ENCODE measurements at places on chromosomes 1 and 21.
A peak's percentile ranks its signal among the peaks of the same experiment; 100 is the strongest.

DNA sequence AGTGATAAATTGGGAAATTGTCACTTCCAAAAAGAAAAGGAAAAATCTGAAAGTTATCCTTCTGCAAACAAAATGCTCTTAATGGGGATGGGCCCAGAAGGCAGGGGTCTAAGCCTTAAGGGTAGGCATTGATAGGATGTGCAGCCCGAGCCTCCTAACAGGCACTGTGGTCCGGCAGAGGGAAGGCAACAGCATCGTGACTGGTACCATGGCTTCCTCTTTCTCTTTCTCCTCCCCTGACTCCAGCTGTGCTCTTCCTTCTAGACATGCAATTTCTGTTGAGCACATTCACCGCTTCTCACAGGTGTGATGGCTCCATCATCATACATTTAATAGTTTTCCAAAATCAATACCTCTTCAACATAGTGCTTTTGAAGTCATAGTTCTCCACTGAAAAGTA, 91.5 kb downstream of the SELENOF start:
- no peak for DNase-seq

- no peak for DNase-seq
These were observed 145.6 kb downstream of the NFIA start for GRCh38 chr1:61227857-61228550.

DNA sequence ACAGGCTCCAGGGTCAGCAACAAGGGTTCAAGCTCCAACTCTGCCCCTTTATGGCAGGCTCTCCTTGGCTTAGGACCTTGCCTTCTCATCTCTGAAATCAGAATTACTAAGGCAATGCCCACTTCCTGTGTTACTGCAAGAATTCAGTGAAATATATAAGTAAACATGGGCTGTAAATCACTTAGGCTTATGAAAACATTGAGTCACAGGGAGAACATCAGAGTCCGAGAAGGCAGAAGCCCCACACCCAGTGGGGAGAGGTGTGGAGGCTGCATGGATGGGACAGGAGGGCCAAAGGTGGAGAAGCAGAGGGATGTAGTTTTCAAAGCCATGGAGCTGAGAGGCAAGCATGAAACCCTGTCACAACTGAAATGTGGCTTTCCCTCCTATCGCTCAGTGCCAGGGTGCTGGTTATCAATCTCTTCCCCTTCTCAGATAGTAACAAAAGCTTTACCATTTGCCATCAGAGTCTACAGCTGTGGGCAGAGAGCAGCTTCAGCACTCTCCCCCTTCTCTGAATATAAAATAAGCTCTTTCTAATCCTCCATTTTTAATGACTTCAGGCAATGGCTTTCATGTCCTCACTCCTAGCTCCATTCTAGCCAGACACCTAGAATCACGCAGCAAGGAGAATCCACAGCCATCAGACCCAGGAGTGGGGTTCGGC, 3.4 kb downstream of the RGS8 start:
- no peak for DNase-seq

DNA sequence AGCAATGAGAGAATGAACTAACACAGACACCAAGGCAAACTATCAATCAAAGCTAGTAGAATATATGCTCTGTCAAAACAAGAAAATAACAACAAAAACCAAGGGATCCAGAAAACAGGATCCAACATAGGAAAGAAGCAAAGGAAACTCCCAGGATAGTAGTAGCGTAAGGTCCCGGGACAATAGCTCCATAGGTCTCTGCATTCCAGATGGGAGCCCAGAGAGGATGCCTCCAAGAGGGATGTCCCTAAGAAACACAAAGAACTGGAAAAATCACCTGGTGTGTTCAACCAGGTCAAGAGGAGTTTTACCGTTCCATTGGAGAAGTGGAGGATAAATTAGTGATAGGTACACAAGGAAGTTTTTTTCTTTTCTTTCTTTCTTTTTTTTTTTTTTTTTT, 5.7 kb upstream of the FAM43B start:
- no peak for DNase-seq

DNA sequence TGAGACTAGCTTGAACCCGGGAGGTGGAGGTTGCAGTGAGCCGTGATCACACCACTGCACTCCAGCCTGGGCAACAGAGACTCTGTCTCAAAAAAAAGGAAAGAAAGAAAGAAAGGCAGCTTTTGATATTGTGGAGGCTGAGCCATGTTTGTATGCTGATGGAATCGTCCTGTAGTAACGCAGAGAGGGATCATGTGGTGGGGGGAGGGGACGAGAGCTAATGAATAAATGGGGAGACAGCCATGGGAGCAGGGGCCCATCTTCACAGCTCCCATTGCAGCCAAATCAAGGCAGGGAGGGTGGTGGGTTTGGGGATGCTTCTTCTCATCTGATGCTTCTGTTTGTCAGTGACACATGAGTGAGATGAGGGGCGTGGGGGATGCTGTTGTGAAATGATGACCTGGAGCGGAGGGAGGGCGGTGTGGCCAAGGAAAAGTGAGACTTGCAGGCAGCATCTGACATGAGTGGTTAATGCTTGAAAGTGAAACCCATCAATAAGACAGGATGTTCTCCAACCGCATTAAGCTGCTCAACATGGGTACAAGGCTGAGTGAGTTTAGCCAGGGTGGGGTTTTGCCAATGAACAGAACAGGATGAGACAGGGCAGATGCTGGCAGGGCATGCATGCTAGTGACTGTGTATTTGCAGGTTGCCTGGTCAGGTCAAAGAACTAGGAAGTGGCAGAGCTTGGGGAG, 16.7 kb downstream of the SPATA21 start:
- DNase-seq, result peak; percentile 56

DNA sequence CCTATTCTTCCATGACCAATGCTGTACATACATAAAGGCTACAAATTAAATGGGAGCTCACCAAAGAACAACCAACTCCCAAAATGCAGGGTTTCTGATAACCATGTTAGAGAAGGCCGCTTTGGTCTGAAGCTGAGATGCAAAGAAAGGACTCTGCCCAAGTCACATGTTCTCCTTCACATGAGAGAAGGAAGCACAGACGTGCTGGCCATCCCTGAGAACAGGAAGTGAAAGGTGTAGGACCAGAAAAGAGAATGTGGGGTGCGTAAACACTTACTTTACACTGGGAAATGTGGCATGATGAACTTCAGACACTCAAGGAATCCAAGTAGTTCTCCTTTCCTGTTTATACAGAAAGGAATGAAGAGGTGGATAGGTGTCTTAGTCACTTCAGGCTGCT, 31.7 kb upstream of the TADA1 start:
- no peak for DNase-seq

GRCh38 chr1:154379301-154379700, 25.8 kb upstream of the IL6R start:
- DNase-seq, result no peak

GRCh38 chr1:196857188-196857587, 30.7 kb upstream of the CFHR4 start:
- DNase-seq, result no peak

DNA sequence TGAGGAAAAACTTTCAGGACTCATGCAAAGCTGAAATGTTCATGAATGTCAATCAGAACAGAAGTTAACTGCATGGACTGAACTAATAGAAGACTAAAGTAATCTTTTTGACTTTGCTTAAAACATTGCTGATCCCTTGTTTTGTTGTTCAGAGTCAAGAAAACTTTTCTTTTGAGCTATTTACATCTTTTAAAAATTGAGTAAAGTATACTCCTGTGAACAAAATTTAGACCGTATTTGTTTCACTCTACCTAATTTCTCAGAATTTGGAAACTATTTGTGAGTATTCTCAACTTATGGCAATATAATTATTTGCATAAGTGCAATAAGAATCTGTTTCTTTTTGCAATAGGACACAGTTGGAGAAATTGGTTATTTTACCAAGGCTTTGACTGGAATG, 41.1 kb downstream of the INPP5B start:
- no peak for DNase-seq

DNA sequence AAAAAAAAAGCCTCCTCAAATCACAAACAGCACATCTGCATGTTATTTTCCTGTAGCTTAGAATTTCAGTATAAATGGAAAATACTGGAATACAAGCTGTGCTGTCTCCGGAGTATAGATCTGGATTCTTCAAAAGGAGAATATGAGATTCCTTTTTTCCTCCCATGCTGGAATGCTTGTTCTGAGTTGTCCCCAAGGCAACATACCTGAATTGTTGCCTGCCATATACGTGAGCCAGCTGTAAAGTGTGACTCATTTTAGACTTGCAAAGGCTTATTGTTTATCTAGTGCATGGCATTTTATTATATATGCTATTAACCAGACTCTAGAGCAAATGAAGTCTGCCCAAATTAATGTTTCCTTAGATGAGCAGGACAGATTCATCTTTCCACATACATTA, 95.0 kb upstream of the C1orf105 start:
- no peak for DNase-seq

- DNase-seq, result no peak
These were observed 22.4 kb upstream of the CD34 start for GRCh38 chr1:207933205-207933800.

DNA sequence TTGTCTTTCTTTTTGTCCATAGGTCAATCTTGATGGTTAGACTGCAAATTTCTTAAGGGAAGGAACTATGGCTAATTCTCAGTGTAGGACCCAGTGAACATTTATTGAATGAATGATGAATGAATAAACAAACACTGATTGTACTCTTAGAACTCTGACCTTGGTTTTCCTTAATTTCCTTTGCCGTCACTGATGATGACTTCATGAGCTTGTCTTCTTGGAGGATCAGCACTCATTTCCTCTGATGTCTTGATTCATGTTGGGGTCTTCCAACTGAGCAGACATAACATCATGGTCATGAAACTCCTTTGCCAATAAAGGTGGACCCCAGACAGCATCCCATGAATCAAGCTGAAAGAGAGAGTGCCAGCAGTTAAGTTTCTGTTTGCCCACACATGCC, 96.3 kb downstream of the PLPP3 start:
- no peak for DNase-seq

DNA sequence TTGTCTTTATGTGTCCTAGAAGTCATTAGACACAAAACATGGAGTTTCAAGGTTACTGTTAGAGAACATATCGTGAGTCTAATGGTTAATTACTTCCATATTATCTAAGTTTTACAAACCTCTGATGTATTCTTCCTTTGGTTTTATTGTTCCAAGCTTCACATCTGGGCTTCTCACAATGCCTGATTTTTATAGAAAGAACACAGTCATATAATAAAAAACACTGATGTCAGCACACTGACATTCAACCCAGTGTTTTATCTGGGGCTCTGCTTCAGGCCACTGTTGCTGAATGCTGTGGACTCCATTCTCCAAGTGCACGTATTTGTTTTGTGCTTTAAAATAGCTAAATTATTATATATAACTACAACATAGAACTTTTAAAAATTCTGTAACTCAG, 232.9 kb downstream of the SMYD3 start:
- DNase-seq, result no peak

GRCh38 chr1:244114892-244115291, 63.8 kb downstream of the ZBTB18 start:
- no peak for DNase-seq

DNA sequence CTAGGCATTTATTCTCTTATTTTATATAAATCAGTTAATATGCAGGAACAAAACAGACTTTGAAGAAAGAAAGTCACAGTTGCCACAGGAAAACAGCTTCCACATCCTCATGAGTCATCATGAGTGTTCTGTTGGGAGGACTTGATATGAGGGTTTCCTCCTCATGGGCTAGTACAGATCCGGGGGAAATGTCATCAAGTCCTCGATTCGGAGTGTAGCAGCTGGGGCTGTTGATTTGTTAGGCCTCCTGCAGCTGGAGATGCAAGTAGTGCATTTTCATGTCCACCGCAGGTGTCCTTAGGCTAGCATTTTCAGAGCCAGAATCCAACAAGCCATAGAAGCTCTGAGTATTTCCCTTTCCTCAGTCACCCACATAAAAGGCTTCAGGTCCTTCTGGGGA, 36.7 kb downstream of the ADAM30 start:
- DNase-seq, result no peak

GRCh38 chr1:53249706-53250105, 11.4 kb upstream of the MAGOH start:
- DNase-seq, result no peak

DNA sequence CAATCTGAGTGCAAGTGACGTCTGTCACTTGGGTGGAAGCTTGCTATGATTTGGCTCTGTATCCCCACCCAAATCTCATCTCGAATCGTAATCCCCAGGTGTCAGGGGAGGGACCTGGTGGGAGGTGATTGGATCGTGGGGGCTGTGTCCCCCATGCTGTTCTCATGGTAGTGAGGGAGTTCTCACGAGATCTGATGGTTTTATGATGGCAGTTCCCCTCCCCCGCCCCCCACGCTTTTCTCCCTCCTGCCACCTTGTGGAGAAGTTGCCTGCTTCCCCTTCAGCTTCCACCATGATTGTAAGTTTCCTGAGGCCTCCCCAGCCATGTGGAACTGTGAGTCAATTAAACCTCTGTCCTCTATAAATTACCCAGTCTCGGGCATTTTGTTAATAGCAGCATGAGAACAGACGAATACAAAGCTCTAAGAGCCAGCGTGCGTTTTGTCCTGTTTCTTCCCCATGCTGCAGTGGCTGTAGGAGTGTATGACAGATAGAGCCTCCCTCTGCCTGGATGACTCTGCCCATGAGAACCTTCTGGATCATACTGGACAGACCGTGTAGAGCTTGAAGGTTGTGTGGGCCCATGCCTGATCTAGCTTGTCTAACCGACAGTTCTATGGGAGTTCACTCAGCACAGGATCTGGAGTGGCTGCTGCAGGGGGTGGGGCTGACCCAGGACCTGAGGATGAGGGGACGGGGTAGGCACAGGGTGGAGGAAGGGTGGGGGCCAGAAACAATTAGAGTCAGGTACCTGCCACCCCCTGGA, 139.7 kb upstream of the ERRFI1 start:
- DNase-seq, result no peak

GRCh38 chr21:14284481-14284880, 68.5 kb downstream of the RBM11 start:
- no peak for DNase-seq

DNA sequence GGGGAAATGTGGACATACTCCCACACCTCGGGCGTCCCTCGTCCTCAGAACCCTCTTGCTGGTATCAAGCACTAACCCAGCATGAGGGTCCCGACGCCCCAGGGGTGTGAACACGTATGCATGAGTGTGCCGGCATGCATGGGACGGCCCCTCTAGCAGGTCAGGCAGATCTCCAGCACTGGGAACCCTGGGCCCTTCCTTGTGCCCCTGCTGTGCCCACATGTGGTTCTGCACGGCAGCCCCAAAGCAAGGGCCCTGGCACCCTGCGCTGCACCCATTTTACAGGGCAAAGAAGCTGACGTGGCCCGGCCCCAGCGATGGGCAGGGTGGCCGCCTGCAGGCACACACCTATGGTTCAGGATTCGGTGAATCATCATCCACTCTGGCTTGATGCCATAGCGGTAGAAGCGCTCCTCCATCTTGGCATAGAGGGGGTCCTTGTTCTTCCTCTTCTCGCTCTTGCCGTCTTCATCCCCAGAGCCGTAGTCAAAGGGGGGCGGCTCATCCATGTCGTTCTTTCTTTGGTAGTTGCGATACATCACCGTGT, 34.2 kb downstream of the CHD5 start:
- no peak for DNase-seq

- no peak for DNase-seq
These were observed 372.4 kb upstream of the PROX1 start for GRCh38 chr1:213615226-213615916.

Measured in stimulated activated CD4-positive, alpha-beta T cell treated with anti-CD3 and anti-CD28 coated beads, Interleukin-1b, Interleukin-23, amount 100 ng/mL, for 24 hours (primary cell).